Panc1 (cell line): ENCODE measurements at places on chromosomes 12 and 14.

DNA sequence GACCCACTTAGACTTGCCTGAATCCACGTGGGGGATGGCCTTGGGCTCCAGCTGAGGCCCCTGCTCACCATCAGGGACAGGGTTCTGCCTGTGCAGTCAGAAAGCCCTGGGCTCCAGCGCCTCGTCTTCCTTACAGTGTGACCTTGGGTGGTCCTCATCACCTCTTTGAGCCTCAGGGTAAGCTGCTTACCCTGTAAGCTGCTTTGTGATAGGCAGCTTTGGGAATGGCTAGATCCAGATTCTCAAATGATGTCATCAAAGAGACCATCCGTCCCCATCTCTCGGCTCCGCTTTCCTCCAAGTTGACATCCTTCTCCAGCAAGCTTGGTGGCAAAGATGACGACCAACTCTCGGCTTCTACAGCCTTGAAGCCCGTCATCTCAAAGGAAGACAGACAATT is 127.0 kb downstream of the ADCK1 start:
- DNase-seq: no peak

- DNase-seq: no peak
Observed at GRCh38 chr12:19243551-19243950, 114.0 kb downstream of the PLEKHA5 start.

DNA sequence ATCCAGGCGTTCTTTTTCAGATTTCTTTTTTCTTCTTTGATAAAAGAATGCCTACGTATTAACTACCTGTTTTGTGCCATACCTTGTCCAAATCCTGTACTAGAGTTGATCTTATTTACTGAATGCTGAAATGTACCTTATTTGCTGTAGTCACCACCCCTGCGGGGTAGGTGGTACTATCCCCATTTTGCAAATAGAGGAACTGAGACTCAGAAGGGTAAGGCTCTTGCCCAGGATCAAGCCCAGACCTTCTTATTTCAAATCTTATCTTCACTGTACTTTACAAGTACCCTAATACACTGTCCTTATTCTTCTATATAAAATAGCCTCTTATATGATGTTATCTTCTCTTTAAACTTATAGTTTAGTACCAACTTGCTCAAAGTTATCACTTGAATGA is 206.5 kb downstream of the SLC41A2 start:
- no peak for DNase-seq

- no peak for DNase-seq
Observed at GRCh38 chr12:79127271-79127751, 262.7 kb downstream of the SYT1 start.

- DNase-seq: no peak
Observed at GRCh38 chr14:60266021-60266937, 17.3 kb downstream of the PPM1A start.

GRCh38 chr14:90475298-90475697 is 78.5 kb downstream of the CALM1 start:
- DNase-seq: no peak

- DNase-seq: no peak
Observed at GRCh38 chr14:67413806-67414769, 2.1 kb upstream of the PLEK2 start.

DNA sequence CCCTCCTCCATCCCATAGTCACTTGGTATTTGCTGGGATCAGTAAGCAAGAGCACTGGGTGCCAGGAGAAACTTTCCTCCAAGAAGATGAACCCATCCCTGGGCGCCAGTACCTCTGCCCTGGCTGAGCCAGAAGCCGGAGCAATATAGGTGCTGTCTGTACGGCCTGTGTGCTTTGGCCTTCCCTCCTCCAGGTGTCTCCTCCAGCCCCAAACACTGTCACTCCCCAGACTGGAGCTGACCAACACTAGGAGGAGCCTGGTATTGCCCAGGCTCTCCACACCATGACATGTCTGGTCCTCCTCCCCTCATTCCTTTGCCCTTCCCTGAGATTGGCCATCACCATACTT is 4.9 kb downstream of the GSTZ1 start:
- DNase-seq: no peak

DNA sequence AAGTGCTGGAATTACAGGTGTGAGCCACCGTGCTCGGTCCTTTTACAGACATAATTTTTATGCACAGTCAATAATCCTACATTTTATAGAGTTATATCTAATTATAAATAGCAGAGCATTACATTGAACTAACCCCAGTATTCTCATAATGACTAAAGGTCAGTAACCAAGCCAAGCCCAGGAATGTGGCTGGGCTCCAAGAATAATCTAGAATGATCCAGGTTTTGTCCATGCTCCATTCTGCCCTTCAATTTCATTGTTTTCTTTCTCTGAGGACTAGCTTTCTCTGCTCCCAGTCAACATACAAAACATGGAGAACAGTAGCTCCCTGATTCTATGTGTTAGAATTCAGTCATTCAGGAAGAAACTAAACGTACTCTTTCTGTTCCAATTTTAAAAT is 92.1 kb upstream of the KRR1 start:
- no peak for DNase-seq

- no peak for DNase-seq
Observed at GRCh38 chr14:34103176-34103575, 152.3 kb upstream of the EGLN3 start.

- DNase-seq: no peak
Observed at GRCh38 chr12:32475724-32476123, 76.4 kb downstream of the FGD4 start.

GRCh38 chr12:132580701-132581292 is 29.6 kb downstream of the LRCOL1 start:
- no peak for DNase-seq

- DNase-seq: no peak
Observed at GRCh38 chr12:89098441-89099112, 253.7 kb downstream of the DUSP6 start.

GRCh38 chr14:96417254-96417653 is 25.3 kb downstream of the AK7 start:
- DNase-seq: no peak

DNA sequence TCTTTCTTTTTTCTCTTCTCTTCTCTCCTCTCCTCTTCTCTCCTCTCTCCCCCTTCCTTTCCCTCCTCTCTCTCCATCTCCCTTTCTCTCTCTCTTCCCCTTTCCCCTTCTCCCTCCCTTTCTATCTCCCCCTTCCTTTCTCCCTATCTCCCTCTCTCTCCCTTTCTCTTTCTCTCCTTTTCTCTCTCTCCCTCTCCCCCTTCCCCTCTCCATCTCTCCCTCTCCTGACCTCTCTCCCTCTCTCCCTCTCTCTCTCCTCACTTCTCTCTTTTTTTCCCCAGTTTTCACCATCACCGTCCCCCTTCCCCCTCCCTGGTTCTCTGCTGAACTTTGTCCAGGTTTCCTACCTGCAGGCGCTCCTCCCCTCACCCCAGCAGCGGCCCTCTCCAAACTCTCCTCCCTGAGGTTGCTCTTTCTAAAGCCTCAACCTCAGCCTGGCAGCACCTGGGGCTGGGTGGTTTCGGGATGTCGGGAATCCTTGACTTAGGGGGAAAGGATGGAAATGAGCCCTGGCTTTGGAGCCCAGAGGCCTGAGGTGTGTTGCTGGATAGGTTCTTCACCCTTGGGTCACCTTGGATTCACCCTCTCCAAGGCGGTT is 14.7 kb upstream of the TBX3 start:
- no peak for DNase-seq

- no peak for DNase-seq
Observed at GRCh38 chr12:40224439-40225291, at the start of gene LRRK2. TSS of gene LRRK2 (plus strand) at chr12:40224997. CDS start at chr12:40225132, 135 bp downstream.

- DNase-seq: no peak
Observed at GRCh38 chr12:113162102-113163029, 12.8 kb downstream of the CFAP73 start.

DNA sequence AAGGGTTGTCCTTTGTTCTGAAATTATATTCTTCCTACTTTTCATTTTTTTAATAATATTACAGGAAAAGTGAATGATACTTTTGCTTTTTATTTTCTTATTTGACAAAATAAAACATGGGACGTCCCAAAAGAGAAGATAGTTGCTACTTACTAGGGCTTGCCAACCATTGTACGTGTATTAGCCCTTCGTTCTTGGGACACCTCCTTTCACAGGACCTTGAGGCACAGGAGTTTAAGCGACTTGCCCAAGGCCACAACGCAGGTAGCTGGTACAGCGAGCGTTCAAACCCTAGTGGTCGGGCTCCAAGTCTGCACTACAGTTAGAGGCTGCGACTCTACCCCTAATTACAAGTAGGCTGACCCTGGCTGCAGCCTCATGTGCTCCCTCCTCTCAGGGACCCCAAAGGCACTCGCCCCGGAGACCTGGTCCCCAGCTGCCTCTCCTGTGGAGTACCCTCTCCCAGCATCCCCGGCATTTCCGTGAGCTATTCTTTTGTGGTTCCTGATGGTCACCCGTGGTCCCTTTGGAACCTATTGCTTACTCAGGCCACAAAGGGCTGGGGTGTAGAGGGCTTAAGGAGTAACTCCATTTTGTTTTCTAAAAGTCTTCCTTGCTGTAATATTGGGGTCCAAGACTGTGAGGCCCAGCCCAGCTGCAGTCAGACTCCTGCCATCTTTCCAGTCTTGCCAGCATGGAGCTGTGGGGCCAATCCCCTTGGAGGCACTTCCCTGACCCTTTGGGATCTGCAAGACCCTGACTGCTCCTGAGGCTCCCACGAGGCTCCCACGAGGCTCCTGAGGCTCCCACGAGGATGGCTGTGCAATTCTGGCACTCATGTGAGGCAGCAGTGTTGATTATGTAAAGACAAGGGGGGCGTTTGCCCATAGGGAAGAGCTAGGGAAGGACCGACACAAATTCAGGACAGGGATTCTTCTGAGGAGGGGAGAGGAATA is 49.7 kb downstream of the IQSEC3 start:
- no peak for DNase-seq

- DNase-seq: no peak
Observed at GRCh38 chr12:51020448-51021182, 5.6 kb downstream of the SLC11A2 start.

GRCh38 chr14:92012121-92012748 is 27.6 kb downstream of the TRIP11 start:
- no peak for DNase-seq

DNA sequence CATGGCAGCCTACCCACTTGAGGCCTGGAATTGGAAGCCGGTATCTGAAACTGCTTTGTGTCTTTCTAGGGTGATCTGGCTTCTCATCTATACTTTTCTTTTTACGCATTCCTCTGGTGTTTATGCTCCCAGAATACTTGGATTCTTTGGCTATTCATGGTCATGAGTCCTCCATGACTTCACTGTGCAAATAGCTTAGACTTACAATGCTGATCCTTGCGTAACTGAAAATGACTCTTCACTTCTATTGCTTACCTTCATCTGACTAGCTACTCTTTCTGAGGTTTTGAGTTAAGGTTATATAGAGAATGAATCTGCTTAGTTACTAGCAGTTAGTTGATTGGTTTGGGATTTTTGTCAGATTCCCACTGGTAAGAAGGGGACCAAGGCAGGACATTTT is 121.7 kb upstream of the NOVA1 start:
- DNase-seq: no peak

GRCh38 chr12:85509081-85509856 is 229.2 kb downstream of the ALX1 start:
- no peak for DNase-seq

DNA sequence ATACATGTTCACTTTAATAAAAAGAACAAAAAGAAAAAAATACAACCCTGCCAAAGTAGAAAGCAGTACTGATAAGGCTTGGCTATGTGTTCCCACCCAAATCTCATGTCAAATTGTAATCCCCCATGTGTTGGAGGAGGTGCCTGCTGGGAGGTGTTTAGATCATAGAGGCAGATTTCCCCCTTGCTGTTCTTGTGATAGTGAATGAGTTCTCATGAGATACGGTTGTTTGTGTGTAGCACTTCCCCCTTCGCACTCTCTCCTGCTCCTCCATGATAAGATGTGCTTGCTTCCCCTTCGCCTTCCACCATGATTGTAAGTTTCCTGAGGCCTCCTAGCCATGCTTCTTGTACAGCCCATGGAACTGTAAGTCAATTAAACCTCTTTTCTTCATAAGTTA is 59.9 kb downstream of the USP15 start:
- DNase-seq: no peak

- no peak for DNase-seq
Observed at GRCh38 chr14:96055753-96056508, 16.8 kb downstream of the C14orf132 start.

GRCh38 chr14:22557846-22558220 is 31.2 kb downstream of the DAD1 start:
- no peak for DNase-seq
